Esophagus squamous epithelium (tissue), 5 donors: ENCODE measurements at places on chromosomes 16 and 17.

DNA sequence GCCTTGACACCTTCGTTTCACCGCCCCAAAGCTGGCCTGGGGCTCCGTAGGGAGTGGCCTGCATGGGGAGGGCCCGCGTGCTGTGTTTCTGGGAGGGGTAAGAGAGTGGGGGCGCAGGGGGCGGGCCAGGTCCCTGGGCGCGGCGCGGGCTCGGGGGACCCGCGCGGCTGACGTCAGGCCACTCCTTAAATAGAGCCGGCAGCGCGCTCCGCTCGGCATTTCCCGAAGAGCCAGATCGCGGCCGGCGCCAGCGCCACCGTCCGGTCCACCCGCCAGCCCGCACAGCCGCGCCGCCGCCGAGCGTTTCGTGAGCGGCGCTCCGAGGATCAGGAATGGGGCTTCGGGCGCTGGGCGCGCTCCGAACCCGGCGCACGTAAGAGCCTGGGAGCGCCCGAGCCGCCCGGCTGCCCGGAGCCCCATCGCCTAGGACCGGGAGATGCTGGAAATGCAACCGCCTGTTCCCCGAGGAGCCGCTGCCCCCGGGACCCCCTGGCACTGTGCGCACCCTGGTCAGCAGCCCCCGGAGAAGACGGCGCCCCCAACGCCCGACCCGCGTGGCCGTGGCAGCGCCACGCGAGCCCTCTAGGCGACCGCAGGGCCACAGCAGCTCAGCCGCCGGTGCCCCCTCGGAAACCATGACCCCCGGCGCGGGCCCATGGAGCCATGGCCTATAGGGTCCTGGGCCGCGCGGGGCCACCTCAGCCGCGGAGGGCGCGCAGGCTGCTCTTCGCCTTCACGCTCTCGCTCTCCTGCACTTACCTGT lies at the start of gene HS3ST2:
Gene HS3ST2, plus strand, starts transcription at position 215 of the 763 bp plus-strand sequence. Its CDS starts 449 bp downstream, at position 664.
- peaks cover 15% of the 10 kb centered on the region for H3K4me1 ChIP-seq
- H3K27ac ChIP-seq = no peak within 1 kb of the TSS
- no peak for DNase-seq
- peaks cover 63% of the 10 kb centered on the region for H3K27me3 ChIP-seq
- H3K36me3 ChIP-seq = no peaks in the 10 kb centered on the region

DNA sequence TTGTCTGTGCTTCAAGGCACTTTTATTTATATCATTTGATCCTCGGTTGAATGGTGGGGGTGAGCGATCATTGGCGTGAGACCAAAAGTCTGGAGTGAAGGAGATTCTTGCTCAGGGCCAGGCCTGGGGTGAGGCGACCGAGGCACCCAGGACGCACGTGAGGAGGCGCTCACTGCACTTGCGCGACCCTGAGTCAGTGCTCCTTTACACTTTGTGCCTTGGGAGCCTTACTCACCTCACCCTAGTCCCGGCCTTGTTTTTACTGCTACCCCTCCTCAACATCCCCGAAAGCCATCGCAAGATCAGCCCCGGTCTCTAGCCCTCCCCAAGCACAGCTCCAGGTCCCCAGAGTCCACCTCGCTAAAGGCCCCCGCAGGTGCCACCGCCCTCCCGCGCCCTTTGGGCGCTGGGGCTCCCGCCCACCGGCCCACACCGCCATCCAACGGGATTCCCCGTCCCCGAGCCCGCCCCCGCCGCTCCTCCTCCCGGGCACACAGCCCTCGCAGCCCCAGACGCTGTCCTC lies 496 bp downstream of the EZH1 start:
- H3K27ac ChIP-seq = peak overlapping the region; percentile 97
- peak overlapping the region; percentile 86 for H3K4me3 ChIP-seq
- no peaks in the 10 kb centered on the region for H3K27me3 ChIP-seq
- DNase-seq = no peak

DNA sequence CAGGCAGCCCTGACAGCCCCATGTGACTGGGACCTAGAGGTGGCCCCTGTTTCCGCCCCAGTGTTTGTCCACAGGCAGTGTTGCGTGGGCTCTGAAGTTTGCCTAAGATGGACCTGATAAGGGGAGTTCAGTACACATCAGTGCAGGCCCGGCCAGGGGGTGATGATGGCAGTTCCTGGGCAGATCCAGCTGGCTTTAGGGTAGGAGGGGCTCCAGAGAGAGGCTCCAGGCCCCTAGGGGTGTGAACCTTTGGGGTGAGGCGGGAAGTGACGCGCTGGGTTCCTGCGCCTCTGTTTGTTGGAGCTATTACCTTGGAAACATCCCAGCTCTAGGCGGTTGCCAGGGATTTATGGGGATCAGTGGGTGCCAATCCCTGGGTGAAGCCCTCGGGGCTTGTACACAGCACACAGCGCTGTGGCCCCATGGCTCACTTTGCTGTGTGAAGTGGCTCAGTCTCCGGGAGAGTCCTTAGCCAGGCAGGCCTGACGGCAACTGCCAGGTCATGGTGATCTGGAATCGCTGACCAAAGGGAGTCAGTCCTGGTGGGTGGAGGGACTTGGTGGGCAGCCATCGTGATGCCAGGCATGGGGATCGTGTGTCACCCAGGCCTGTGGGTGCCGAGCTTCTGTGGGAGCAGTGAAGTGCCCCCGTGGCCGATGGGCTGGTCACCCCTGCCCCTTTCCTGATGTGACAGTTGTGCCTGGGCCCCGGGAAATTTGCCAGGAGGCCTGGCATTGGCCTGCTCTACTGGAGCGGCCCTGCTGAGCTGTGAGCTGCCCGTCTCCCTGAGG lies 146.1 kb downstream of the SEC14L1 start:
- H3K36me3 ChIP-seq = no peaks in the 10 kb centered on the region
- H3K4me3 ChIP-seq = no peak overlapping the region
- peak overlapping the region; percentile 84 for H3K27ac ChIP-seq
- peaks cover 85% of the 10 kb centered on the region for H3K4me1 ChIP-seq

GRCh38 chr16:50945171-50945570 lies 203.3 kb downstream of the CYLD start:
- H3K27me3 ChIP-seq = no peaks in the 10 kb centered on the region
- no peak for DNase-seq
- no peak overlapping the region for H3K27ac ChIP-seq
- no peaks in the 10 kb centered on the region for H3K36me3 ChIP-seq

DNA sequence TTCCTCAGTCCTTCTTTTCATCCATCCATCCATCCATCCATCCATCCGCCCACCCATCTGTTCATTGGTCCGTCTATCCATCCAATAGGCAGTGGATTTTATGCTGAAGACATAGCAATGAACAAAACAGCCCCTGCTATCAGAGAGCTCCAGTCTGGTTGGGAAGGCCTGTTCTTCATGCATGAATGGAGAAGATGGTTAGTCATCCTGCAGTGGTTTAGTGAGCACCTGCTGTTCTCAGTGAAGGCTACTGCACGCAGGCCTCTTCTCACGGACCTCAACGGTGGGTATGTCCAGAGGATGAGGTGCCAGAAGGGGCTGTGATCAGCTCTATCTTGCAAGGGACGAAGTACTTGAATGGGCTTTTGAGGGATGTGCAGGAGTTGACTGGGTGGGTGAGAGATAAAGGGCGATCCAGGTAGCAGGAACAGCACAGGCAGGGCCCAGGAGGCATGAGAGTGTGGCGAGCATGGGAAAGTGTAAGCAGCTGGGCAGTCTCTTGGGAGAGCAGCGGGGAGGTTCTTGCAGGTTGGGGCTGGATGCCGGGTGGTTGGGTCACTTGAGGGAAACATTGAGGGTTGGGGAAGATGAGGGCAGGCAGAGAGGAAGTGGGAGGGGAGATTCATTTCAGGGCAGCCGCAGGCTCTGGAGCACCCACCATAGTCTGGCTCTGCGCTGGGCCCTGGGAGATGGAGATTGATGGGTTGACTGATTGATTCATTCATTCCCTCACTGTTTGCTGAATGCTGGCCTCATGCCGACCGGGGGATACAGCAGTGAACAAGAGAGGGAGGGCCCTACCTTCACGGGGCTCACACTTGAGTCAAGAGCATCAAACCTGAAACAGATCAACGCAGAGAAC lies 115.0 kb upstream of the CIBAR2 start:
- H3K27ac ChIP-seq = no peak overlapping the region
- no peaks in the 10 kb centered on the region for H3K36me3 ChIP-seq
- no peak for DNase-seq
- no peaks in the 10 kb centered on the region for H3K4me1 ChIP-seq

DNA sequence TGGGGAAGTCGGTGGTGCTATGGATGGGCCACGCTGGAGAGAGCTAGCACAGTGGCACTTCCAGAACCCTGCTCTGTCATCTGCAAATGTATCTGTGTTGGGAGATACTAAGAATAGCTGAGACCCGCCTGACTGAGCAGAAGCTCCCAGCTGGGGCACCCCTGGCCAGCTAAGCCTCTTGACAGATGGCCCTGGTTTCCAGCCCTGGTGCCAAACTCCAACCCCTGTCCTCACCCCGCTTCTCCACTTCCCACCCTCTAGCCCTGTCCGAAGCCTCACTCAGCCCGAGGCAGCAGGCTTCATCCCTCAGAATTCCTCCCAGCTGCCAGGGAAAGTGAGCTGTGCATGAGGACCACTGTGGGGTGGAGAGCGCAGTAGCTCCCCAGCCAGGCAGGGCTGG lies 124.4 kb downstream of the CCDC144A start:
- no peaks in the 10 kb centered on the region for H3K27me3 ChIP-seq
- H3K36me3 ChIP-seq = no peaks in the 10 kb centered on the region
- H3K27ac ChIP-seq = no peak overlapping the region
- no peak overlapping the region for H3K4me3 ChIP-seq
- peaks cover 8% of the 10 kb centered on the region for H3K4me1 ChIP-seq

- no peaks in the 10 kb centered on the region for H3K36me3 ChIP-seq
- H3K27ac ChIP-seq = no peak overlapping the region
- H3K27me3 ChIP-seq = no peaks in the 10 kb centered on the region
These were observed 30.1 kb upstream of the HAPSTR1 start for GRCh38 chr16:9061358-9061813.

DNA sequence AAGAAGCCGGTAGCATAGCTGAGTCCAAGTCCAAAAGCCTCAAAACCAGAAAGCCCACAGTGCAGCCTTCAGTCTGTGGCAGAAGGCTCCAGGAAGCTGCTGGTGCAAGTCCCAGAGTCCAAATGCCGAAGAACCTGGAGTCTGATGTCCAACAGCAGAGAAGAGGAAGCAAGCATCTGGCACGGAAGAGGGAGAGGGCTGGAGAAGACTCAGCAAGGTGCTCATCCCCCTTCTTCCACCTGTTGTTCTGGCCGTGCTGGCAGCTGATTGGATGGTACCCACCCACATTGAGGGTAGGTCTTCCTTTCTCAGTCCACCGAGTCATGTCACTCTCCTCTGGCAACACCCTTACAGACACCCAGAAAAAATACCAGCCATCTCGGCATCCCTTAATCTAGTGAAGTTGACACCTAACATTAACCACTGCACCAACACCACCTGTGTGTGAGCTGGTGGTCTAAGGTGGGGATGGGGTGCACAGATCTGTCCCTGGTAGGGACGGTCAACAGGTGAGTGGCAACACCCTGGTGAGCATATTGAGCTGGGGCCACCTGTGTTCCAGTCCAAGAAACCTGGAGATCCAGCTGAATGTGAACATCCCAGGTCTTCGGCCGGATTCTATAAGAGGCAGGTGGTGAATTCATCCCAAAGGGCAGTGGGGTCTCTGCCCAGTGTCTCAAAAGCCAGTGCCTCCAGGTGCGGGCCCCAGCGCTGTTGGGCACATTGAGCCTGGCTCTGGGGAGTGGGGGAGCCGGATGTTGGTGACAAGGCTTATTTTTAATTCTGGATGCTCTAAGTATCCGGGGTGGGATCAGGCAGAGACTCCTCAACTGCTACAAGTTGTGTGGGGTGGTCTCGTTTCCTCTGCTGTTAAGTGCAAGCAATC lies 9.8 kb downstream of the MIEF2 start:
- no peak overlapping the region for H3K27ac ChIP-seq
- H3K4me1 ChIP-seq = no peaks in the 10 kb centered on the region
- H3K27me3 ChIP-seq = no peaks in the 10 kb centered on the region
- no peak overlapping the region for H3K4me3 ChIP-seq
- DNase-seq = no peak

- H3K4me1 ChIP-seq = peaks cover 4% of the 10 kb centered on the region
- H3K36me3 ChIP-seq = peaks cover 88% of the 10 kb centered on the region
- no peaks in the 10 kb centered on the region for H3K27me3 ChIP-seq
These were observed 8.1 kb upstream of the ITGAE start for GRCh38 chr17:3809135-3809534.

- peak overlapping the region; percentile 84 for H3K4me3 ChIP-seq
- H3K27me3 ChIP-seq = no peaks in the 10 kb centered on the region
- H3K27ac ChIP-seq = peak overlapping the region; percentile 86
- no peak for DNase-seq
- peaks cover 79% of the 10 kb centered on the region for H3K4me1 ChIP-seq
- no peaks in the 10 kb centered on the region for H3K36me3 ChIP-seq
These were observed 811 bp upstream of the MAP2K3 start for GRCh38 chr17:21283482-21284318.

DNA sequence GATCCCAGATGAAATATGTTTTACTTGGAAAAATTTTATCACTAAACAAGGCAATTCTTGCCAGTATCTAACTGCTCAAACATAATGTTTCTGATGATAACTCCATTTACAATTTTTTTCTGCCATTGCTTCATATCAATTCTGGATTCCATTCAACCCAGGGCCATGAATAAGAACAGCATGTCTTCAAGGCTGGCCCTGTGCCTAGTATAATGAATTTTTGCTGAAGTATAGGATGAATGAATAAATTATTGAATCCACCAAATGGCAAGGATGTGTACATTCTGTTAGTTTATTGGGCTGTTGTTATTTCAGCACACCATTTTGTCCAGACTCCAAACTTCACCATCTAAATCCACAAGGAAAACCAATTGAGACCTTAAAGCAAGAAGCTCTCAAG lies 414.7 kb downstream of the HS3ST3B1 start:
- H3K27ac ChIP-seq = no peak overlapping the region
- H3K27me3 ChIP-seq = no peaks in the 10 kb centered on the region
- H3K36me3 ChIP-seq = no peaks in the 10 kb centered on the region
- DNase-seq = no peak
- H3K4me1 ChIP-seq = no peaks in the 10 kb centered on the region

DNA sequence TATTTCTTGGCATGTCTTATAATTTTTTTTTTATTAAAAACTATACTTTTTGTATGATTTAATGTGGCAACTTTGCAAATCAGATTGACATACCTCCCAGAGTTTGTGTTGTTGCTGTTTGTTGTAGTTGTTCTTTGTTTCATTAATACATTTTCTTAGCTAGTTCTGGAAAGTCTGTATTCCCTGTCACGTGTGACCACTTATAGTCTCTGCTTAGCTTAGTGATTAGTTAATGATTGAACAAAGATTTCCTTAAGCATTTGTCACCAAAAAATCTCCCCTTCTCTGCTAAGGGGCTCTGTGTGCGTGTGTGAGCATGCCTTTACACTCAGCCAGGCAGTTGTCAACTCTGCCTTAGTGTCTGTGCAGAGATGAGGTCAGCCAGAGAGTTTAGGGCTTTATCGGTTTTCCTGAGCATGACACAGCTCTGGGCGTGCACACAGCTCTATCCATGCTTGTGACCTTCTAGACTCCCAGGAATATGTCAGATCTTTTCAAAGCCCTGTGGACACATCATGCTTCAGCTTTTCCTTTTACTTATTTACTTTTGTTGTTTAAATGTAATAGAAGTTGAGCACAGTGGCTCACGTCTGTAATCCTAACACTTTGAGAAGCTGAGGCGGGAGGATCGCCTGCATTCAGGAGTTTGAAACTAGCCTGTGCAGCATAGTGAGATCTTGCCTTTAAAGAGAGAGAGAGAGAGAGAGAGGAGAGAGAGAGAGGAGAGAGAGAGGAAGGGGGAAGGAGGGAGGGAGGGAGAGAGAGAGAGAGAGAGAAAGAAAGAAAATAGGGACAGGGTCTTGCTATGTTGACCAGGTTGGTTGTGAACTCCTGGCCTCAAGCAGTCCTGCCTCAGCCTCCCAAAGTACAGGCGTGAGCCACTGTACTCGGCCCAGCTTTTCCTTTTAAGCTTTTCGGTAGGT lies 21.9 kb downstream of the DNAI2 start:
- no peaks in the 10 kb centered on the region for H3K27me3 ChIP-seq
- DNase-seq = no peak
- H3K36me3 ChIP-seq = no peaks in the 10 kb centered on the region
- H3K27ac ChIP-seq = no peak overlapping the region
- peaks cover 23% of the 10 kb centered on the region for H3K4me1 ChIP-seq
